Temporal lobe (tissue), 4 donors: ENCODE measurements at places on chromosomes 6 and 20. TPM values are rescaled to one million over a fixed set of nuclear protein-coding genes. Genes with fewer than 3 reads are reported as not detected.

Gene TOP1
- total RNA-seq, result 31.0 TPM

Gene BACH2
- total RNA-seq, result 63.4 TPM

Gene DDO
- total RNA-seq, result 0.25 TPM

Gene C20orf204
- 1.2 TPM for total RNA-seq

Gene ESR1
- total RNA-seq, result under 0.01 TPM

Gene GNMT
- total RNA-seq, result 0.74 TPM

Gene MCHR2
- 7.9 TPM for total RNA-seq

Gene C4A
- total RNA-seq, result 14.5 TPM

Gene ISM1
- 0.74 TPM for total RNA-seq

Gene CEP57L1
- total RNA-seq, result 52.9 TPM

Gene SCUBE3
- total RNA-seq, result 1.7 TPM

Gene FAM8A1
- total RNA-seq, result 52.9 TPM

Gene CDKN1A
- total RNA-seq, result 2.2 TPM

Gene TFAP2A
- total RNA-seq, result 0.25 TPM

Gene HLA-DRB5
- not detected for total RNA-seq

Gene KIF6
- total RNA-seq, result 0.98 TPM

Gene TRAPPC3L
- under 0.01 TPM for total RNA-seq

Gene TMEM170B
- total RNA-seq, result 47.9 TPM

Gene RHAG
- 0.49 TPM for total RNA-seq

Gene BNIP5
- 0.25 TPM for total RNA-seq

Gene PIM1
- total RNA-seq, result 13.5 TPM

Gene TRIM10
- total RNA-seq, result 0.25 TPM

Gene DNMT3B
- total RNA-seq, result 6.1 TPM

Gene MLIP
- 5.9 TPM for total RNA-seq

Gene LIN28B
- total RNA-seq, result 0.25 TPM

Gene NKAIN2
- total RNA-seq, result 115 TPM

Gene ZBTB12
- total RNA-seq, result 21.9 TPM

Gene BHLHE23
- total RNA-seq, result 0.25 TPM

Gene TMEM200A
- 16.5 TPM for total RNA-seq

Gene LHFPL5
- total RNA-seq, result 0.98 TPM

Gene CGA
- not detected for total RNA-seq

Gene TCF19
- 3.4 TPM for total RNA-seq

Gene ADAM33
- total RNA-seq, result 2.0 TPM

Gene DEFB116
- total RNA-seq, result not detected

Gene SYNGAP1
- total RNA-seq, result 36.4 TPM

Gene RAD21L1
- under 0.01 TPM for total RNA-seq

Gene NRSN1
- 28.8 TPM for total RNA-seq

Gene NKAIN4
- total RNA-seq, result 9.6 TPM

Gene TRMT6
- total RNA-seq, result 6.4 TPM

Gene ADISSP
- 19.9 TPM for total RNA-seq

Gene GRM1
- total RNA-seq, result 12.8 TPM

Gene KCNS1
- total RNA-seq, result 1.7 TPM

Gene BLTP3A
- total RNA-seq, result 6.1 TPM

Gene TCF15
- 0.49 TPM for total RNA-seq

Gene COL21A1
- 2.7 TPM for total RNA-seq

Gene ZBP1
- total RNA-seq, result not detected

Gene HNF4A
- not detected for total RNA-seq

Gene ENPP3
- total RNA-seq, result 0.25 TPM

Gene DLK2
- total RNA-seq, result 4.4 TPM

Gene NKAPL
- 0.98 TPM for total RNA-seq

Gene PTK7
- total RNA-seq, result 17.9 TPM

Gene C6orf132
- total RNA-seq, result under 0.01 TPM

Gene NRN1
- 9.6 TPM for total RNA-seq

Gene SLC17A3
- total RNA-seq, result not detected

Gene HRH3
- total RNA-seq, result 0.49 TPM

Gene NOTCH4
- 4.4 TPM for total RNA-seq

Gene PNPLA1
- 0.25 TPM for total RNA-seq

Gene GPR31
- total RNA-seq, result not detected

Gene FOXF2
- total RNA-seq, result 1.2 TPM
